Cardiac fibroblast (primary cell): ENCODE measurements at places on chromosomes 11 and 22.
A peak's percentile ranks its signal among the peaks of the same experiment; 100 is the strongest.

GRCh38 chr11:42951266-42951665, 360.5 kb upstream of the API5 start:
- DNase-seq, result no peak

DNA sequence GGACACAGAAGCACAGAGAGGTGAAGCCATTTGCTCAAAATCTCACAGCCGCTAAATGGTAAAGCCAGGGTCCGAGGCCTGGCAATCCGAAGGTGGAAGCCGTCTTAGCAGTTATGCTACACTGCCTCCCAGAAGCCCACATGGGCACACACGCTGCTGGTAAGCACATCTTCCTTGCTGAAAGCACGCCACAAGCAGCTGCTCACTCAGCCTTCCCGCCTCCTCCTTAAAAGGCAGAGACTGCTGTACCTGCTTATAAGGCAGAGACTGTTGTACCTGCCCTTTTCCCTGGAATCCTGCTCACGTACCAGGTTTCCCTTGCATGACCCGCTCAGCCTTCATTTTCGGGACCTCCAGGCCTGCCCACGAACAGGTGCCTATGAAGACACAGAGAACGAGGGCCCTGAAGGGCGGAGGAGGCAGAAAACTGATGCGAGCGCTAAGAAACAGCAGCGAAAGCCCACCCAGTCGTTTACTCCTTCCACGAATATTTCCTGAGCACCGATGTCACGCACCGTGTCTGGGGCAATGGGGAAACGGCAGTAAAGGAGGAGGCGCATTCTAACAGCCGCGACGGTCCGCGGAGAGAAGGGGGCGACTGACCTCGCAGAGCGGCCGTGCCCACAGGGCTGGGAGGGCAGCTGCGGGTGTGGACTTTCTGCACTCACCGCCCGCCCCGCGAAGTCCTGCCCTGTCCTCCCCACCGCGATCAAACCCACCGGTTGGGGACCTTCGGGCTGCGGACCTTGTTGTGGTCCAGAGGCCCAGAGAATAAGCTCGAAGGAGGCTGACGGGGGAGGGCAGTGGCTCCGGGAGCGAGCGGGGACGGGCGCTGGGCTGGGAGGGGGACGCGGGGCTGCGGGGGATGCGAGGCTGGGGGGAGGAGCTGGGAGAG, 13.0 kb downstream of the SPATA19 start:
- DNase-seq, result no peak

DNA sequence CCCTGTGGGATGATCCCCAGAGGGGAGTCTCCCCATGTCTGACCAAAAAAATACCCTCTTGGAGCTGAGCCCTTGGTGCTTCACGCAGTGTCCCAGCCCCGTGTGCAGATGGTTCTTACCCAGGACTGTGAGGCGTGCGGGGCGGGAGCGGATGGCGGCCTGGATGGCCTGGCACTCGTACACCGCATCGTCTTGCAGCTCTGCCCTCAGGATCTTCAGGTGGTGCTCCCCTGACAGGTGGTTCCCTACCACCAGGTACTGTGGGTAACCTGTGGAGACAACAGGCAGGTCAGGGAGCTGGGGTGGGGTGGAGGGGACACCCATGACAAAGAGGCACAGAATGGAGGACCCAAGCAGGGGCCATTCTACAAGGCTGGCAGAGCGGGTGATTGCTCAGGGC, 165.7 kb downstream of the ST3GAL4 start:
- no peak for DNase-seq

GRCh38 chr11:47007579-47007978, 71.0 kb downstream of the CSTPP1 start:
- peak; percentile 20 for DNase-seq

DNA sequence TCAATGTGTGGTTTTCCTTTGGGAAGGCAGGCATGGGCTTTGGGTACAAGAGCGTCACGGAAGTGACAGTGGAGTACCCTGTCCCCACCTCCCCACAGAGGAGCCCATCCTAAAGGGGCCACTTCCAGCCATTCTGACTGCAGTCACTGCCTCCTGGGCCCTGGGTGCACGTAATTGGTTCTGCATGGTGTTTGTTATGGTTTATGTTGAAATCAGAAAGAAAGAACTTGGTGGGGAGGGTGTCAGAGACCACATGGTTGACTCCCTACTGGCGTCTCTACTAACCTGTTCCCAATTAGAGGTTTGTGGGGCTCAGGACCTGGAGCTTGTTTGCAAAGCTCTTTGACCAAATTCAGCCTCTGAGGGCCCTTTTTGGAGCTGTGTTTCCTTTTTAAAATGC, 40.8 kb downstream of the RIBC2 start:
- no peak for DNase-seq

GRCh38 chr11:86062719-86063118, 6.2 kb downstream of the PICALM start:
- peak; percentile 38 for DNase-seq
